Cortex of kidney (tissue), 1 donor: ENCODE measurements at places on chromosomes 1 and 21.

DNA sequence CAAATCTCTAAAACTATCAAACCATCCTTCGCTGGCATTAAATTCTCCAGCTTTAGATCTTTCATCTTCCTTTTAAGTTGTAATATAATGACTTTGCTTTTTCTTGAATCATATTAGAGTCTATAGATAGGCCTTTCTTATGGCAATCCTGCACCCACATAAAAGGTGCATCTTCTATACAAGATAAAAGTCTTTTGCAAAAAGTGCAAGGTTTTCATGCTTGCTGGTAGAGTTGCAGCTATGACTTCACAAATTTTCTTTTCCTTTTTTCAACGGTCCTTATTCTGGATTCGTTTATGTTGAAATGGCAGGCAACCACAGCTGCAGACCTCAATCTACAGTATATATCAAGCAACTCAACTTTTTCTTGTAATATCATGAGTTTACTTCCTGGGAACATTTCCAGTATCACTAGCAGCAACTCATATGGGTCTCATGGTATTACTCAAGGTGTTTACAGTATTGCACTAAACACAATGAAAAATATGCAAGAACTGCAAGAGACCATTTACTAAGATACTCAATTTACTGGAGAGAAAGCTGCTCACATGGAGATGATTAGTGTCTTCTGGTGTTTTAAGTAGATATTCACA is 22.1 kb downstream of the OMA1 start:
- no peak for DNase-seq

DNA sequence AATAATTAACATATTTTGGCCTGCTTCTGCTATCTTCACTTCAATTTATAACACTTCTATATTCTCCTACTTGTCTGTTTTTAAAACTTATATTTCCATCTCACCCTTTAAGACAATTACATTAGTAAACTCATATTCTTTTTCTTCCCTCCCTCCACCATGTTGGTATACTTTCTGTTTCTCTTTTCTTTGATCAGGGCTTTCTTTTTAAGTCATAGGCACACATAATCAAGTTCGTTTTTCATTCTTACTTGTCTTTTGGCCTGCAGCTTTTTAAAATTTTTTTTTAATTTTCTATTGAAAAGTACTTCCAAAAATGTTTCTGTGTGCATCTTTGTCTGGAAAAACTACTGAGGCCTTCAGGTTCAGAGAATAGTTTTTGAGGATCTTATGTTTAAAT is 2.3 kb downstream of the PYHIN1 start:
- DNase-seq: no peak

GRCh38 chr1:27522432-27523336 is 32.7 kb upstream of the WASF2 start:
- DNase-seq: no peak

- DNase-seq: no peak
Observed at GRCh38 chr21:45016406-45017038, 57.9 kb upstream of the ADARB1 start.

- DNase-seq: no peak
Observed at GRCh38 chr1:215844266-215844665, 277.2 kb downstream of the KCTD3 start.

GRCh38 chr21:23812485-23812884 is 1794.8 kb downstream of the MRPL39 start:
- DNase-seq: no peak

- no peak for DNase-seq
Observed at GRCh38 chr1:239999170-239999569, 92.5 kb upstream of the FMN2 start.

GRCh38 chr21:44874497-44875315 is 1.2 kb upstream of the PTTG1IP start:
- no peak for DNase-seq

DNA sequence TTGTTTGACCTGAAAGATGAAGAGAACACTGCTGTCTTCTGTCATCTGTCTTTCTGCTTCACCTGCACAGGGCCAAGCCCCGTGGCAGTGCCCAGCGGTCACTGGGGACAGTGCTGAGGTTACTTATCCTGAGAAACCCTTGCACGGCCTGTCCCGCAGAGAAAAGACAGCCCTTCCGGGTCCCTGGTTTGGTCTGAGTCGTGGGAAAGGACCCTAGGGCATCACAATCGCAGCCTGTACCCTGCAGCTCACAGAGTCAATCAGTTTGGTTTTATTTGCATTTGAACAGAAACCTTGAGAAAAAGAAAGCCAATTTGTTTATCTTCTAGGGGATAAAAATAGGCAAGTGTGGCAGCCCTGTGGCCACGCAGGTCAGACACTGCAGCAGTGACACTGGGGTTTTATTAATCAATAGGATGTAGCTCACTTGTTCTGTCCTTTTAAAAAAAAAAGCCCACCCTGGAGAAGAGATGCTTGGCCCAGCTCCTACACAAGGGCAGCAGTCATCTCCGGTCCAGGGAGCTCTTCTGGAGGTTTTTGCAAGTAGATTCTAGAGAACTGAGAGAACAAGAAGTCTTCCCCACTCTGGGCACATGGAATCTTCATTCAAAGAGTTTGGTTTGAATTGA is 120.0 kb downstream of the PEX14 start:
- DNase-seq: no peak

- no peak for DNase-seq
Observed at GRCh38 chr1:51693419-51694155, 76.7 kb downstream of the OSBPL9 start.

GRCh38 chr1:224923726-224924125 is 5.7 kb upstream of the DNAH14 start:
- DNase-seq: no peak

DNA sequence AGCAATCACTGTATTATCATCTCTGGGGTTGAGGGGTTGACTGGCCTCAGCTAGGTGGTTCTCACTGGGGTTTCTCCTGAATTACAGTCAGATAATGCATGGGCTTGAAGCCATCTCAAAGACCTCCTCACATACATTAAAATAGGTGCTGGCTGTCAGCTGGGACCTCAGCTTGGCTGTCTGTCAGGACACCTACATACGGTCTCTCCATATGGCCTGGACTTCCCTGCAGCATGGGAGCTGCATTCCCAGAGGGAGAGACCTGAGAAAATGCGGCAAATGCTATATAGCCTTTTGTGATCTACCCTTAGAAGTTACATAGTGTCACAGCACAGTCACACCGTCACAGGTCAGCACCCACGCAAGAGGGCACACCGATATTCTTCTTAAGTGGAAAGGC is 93.6 kb downstream of the TSEN15 start:
- no peak for DNase-seq

- no peak for DNase-seq
Observed at GRCh38 chr1:201171063-201172036, 17.1 kb upstream of the TMEM9 start.

DNA sequence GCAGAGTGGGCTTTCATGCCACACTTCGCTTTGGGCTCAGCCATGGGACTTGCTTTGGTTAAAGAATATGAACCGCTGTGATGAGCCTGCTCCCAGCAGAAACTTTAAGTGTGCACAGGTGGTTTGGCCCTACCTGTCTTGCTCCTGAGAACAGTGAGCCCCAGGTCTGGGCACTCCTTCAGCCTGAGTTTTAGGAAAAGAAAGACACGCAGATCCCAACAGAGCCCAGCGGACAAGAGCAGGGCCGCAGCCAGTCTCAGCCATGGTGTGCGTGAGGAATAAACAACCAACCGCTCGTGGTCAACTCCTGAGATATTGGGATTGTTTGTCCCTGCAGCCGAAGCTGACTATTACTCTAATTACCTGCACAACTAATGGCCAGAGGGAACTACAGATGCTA is 217.1 kb upstream of the C1orf174 start:
- DNase-seq: no peak

- DNase-seq: no peak
Observed at GRCh38 chr1:147837129-147837963, 65.2 kb upstream of the GJA8 start.

DNA sequence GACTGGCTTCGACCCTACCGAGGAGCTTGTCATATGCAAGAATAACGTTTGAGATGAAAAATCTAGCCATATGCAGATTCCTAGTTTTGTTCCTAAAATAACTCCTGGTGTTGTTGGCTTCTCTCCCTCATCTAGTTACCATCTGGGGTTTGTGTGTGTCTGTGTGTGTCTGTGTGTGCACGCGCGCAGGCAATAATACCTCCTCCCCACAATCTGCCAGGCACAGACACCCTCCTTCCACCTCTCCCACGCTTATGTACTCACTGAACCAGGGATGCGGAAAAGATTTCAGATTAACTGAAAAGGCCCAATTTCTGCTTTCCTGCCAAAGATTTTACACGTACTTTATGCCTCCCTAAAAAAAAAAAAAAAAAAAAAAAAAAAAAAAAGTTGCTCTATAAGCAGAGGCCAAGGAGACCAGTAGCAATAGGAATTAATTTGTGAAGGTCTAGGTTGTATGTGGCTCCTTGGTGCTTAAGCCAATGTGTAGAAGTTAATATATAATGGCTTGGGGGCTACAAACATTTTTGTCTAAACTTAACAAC is 452.7 kb downstream of the NUF2 start:
- no peak for DNase-seq

DNA sequence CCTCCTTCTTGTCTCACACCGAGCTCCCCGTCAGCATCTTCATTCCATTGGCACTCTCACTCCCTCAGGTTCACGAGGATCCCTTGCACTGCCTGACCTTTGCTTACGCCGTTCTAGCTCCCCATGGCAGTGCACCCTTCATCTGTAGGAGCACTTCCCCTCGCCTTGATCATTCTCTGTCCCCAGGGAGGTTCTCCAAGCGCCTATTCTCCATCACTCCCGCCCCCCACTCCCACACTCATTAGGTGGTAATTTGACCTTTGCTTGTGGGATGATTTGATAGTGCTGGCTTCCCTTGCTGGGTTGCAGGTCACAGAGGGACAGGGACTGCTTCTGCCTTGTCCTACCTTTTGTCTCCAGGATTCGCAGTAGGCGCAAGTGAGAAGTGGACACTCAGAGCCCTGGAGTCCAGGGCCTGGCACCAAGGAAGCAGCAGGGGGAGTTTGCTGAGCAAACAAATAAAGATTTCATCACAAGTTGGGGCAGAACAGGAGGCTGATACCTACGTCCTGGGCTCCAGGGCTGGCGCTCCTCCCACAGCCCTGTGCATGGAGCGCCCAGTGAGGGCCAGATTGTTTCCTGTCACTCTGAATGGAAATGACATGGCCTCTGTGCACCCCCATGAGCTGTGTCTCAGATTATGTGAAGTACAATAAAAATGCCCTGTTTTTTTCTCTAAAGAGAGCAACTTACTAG is 82.0 kb upstream of the RUNX3 start:
- no peak for DNase-seq

DNA sequence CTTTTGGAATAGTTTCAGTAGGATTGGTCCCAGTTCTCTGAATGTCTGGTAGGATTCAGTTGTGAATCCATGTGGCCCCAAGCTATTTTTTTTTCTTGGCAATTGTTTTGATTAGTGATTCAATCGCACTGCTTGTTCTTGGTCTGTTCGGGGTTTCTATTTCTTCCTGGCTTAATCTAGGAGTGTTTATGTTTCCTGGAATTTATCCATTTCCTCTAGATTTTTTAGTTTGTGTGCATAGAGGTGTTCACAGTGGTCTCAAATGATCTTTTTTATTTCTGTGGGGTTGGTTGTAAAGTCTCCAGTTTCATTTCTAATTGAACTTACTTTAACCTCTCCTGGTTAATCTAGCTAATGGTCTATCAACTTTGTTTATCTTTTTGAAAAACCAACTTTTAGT is 117.6 kb downstream of the NME7 start:
- no peak for DNase-seq

DNA sequence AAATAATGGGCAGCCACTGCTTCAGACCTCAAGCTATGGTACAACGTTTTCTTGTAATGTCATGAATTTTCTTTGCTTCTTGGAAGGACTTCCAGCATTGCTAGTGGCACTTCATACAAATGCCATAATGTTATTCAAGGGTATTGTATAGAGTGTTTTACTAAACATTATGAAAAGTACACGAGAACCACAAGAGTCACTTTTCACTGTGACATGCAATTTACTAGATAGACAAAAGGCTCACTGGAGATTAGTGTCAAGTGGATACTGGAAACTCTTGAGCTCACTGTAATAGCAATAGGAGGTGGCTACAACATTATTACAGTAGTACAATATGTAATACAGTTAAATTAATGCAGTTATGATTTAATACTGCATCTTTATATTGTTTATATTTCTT is 5.3 kb upstream of the OLFM3 start:
- DNase-seq: no peak

- no peak for DNase-seq
Observed at GRCh38 chr21:42754270-42754933, 101.0 kb downstream of the PDE9A start.

DNA sequence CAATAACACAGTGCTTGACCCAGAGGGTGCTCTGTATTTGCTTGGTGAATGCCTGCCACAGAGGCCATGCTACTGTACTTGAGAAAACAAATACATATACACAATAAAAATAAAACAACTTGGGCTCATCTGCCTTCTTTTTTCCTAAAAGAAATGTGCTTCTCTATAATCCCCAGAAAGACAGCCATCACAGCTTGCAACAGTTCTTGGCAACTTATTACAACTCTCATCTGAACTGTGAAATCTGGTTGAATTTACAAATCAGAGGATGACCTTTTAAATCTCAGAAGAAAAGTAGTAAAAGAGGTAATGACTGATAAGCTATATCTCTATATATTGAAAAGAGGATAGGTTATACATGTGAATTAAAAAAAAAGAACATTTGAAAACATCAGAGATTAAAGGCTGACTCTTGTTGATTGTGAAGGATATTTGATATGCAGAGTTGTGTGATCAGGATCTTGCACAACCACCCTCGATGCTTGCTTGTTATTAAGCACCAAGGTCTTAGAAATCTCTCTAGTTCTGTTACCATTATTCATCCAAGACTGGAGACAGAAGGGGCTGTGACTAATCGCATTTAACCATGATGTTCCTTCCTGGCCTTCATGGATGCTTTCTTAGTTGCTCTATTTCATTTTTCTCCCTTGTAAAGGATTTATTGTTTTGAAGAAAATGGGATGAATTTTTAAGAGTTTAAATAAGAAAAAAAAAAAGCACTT is 213.4 kb downstream of the APP start:
- DNase-seq: no peak

DNA sequence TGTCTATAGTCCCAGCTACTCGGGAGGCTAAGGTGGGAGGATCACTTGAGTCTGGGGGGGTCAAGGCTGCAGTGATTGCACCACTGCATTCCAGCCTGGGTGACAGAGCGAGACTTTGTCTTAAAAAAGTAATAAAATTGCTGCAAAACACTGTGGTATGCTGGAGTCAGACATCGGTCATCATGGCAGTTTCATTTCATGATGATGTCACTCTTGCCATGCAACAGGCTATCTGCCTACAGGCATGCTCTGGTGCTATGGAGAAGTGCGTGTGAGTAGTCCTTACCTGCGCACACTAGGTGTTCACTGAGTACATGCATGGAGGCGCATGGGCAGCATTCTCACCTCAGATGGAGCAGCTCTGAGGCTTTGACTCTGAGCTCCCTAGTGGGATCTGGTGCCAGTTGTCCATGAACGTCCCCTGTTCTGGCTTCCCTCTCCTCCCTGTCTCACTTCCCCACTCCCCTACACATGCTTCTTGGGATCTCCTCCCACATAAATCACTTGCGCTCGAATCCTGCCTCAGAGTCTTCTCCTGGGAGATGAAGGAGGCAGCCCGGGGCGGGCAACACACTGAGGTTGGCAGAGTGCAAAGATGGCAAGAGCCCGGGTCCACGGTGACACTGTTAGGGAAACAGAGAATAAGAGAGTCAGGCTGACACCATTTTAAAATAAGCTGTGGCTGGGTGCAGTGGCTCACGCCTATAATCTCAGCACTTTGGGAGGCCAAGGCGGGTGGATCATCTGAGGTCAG is 10.4 kb upstream of the CELA3B start:
- DNase-seq: no peak

- DNase-seq: no peak
Observed at GRCh38 chr1:43981135-43981491, 2.1 kb downstream of the B4GALT2 start.
